ENCODE measurements at places on chromosomes 2 and 18.

DNA sequence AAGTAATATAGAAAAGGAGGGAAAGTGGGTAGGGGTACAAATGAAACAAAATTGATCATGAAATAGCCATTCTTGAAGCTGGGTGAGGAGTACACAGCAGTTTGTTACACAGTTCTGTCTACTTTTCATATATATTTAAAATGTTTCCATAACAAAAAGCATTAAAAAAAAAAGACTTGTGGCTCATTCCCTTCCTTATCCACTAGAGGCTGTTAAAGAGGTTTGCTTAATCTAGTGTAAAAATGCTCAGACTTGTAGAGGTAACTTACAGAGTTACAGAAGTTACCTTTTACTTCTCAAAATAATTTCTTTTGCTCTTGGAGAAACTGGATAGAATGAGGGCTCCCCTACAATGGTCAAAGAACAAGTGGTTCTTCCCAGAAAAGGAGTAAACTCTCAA lies 8.1 kb upstream of the WIPF1 start:
- DNase-seq: peak; percentile 70

- no peak for DNase-seq
Observed at GRCh38 chr18:67467188-67467587, 49.3 kb downstream of the DSEL start.

- DNase-seq: no peak
Observed at GRCh38 chr2:96869281-96869821, 529 bp downstream of the SEMA4C start.

- DNase-seq: no peak
Observed at GRCh38 chr2:42829671-42830440, 37.5 kb upstream of the HAAO start.

DNA sequence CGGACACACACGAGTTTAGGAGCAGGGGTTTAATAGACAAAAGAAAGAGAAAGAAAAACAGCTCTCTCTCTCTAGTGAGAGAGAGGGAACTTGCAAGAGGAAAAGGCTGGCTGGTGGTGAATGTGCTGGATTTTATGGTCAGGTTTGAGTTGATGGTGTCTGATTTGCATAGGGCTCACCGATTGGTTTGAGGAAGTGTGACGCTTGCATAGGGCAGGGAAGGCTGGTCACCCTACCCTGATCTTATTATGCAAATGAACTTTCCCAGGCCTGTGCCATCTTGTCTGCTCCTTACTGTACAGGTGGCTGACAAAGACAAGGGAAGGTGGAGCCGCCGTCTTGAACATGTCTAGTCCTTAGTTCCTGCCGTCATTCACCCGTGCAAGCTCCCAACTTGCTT lies 408.9 kb downstream of the RIT2 start:
- peak; percentile 19 for DNase-seq

DNA sequence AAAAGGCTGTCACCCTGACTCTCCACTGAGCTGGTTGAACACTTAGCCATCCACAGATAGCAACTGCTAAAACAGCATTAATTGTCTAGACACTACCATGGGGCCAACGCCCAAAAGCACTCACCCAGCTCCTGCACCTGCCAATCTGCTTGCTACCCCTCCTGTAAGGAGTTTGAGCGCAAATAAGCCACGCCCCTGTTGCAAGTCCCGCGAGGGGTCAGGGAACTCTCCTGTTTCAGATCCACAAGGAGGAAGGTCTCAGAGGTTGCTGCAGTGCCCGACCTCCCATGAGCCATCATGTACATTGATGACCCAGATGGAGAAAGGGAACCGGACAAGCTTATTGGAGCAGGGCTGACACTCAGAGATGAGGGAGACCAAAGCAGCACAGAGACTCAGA lies 106.8 kb downstream of the ZNF516 start:
- DNase-seq: no peak

DNA sequence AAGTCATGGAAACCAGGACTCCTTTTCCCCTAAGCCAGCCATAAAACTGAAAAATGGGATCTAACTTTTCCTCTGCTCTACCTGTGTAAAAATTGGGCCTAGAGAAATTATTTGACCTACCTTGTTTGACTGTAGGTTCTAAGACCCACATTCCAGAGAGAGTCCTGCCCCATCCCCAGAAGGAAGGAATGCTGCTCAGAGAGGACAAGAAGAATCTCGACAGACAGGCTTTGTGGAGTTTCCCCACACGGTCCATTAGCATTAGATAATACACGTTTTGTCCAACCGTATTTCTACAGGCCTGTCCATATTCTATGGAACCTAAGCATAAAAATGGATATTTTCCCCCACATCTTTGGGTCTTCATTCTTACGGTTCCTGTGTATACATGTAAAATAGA lies 403.3 kb downstream of the METTL4 start:
- no peak for DNase-seq

DNA sequence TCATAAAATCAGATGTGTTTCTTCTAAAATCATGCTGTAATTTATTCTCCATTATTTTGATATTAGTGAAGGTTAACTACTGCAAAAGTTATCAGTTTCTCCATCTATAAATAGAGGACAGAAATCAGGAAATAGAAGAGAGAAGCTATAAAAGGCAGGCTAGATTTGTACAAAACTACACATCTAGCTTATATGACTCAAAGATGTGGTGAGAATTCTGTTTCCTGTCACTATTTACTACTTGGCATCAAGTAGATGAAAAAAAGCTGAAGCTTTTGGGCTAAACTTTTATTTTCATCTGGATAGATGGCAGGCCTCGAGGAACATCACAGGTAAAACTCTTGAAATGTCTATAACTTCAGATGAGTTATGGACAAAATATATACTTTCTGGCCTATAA lies 49.8 kb upstream of the NAB1 start:
- DNase-seq: peak; percentile 28

DNA sequence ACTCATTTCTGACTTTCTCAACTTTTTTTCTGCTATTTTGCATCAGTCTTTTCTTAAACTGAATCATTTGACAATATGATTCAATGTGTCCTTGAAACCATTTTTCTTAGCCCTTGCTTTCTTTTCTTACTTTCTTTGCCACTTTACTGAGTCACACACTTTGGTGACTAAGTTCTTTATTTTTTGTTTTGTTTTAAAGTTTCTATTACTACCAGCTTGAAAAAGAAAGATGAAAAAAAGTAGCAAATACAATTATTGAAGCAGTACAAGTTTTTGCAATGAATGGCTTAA lies 116.5 kb downstream of the DOCK10 start:
- no peak for DNase-seq

GRCh38 chr2:72975017-72975416 lies 57.7 kb downstream of the EMX1 start:
- DNase-seq: no peak
